ENCODE measurements at places on chromosomes 5 and 9.

DNA sequence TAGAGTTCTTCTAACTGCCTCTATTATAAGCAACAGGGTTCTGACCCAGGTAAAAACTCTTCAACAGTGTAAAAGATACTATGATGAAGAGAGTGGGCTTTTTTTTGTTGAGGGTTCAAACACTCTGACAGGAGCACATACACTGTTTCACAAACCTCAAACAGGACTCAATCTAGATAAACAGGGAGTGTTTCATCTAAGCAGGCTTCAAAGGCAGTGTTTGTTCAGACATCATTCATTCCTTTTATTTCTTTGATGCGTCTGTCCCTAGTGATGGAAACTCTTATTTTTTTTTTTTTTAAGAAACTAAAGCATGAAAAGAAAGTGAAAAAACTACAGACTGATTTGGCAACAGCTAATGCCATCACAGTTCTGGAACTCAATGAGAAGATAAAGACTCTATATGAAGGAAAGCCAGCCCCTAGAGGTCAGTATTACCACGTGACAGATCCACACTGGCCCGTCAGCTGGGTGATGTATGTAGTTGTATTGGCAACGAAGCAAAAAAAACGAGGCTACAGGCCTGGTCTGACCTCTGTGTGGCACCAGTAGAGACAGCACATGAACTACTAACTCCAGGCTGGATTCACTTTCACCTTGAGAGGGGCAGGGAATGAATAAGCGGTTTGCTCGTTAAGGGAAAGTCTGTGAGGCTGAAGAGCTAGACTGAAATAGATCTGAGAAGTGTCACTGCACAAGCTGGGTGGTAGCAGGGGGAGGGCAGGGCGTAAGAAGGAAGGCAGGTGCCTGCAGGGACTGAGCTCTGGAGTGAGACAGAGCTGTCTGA, 172.2 kb downstream of the CCDC192 start:
- no peak for DNase-seq

DNA sequence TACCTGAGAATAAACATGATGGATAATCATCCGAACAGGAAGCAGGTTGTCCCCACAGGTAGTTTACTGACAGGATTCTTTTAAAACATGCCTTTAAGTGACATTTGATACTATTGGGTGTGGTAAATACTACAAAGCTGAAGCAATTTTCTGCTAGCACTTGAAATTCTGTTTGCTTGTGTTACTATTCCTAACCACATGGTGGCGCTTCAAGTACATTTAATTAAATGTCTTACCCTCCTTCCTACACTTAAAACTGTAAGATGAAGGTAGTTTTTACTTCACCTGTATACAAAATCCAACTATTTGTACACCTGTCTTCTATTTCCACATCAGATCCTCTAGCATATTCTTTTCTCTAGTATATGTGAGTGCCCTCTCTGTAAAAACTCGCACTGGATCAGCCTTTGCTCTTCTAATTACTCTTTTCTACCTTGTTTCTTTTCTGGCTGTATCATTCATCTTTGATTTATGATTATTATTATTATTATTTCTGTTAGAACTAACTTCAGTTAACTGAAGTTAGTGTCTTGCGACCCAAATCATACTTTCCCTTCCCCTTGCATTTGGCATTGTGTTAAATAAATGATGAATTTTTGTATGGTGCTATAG, 18.4 kb downstream of the SLC25A46 start:
- no peak for DNase-seq

DNA sequence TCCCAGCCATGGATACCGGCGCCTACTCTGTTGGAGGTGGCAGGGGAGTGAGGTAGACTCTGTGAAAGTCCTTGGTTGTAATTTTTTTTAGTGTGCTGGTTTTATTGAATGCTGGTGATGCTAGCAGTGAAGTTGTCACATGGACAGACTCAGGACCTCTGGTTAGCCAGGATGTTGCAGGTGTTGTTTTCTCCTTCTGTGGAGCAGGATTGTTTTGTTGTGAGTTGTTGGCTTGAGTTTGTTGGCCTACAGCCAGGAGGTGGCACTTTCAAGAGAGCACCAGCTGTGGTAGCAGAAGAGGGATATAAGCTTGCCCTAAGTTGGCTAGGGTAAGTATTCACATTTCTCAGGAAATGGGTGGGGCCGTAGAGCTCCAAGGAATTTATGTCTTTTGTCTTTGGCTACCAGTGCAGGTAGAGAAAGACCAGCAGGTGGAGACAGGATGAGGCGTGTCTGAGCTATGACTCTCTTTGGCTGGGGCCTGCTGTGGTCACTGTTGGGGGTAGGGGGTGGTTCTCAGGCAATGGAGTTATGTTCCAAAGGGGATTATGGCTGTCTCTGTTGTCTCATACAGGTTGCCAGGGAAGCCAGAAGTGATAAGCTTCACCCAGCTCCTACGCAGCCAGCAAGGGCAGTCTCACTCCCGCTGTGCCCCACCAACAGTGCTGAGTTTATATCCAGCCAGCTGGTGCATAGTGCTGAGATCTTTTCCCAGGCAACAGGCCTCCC, 248.7 kb downstream of the TAF11L14 start:
- DNase-seq: no peak

DNA sequence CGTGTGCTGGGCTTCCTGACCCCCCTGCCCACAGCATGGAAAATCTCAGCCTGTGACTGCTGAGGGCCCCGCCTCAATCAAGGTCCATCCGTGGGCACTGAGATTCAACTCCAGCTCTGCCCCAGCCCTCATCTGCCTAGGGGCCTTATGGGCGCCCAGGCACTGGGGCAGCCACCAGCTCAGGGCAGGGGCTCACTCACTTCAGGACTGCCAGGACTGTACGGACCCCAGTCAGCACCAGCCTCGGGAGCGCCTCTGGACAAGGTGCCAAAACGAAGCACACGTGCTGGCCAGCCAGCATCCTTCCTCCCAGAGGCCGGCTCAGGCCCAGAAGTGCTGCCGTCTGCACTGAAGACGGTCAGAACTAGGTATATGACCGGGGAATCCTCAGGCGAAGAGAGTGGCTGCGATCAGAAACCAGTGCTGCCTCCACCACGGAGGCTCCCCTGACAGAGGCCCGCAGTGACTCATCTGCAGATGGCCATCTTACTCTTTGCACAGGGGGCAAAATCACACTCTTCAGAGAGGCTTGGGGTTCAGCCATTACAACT, 19.6 kb downstream of the CLPTM1L start:
- DNase-seq: no peak

GRCh38 chr9:15856591-15856990, 303.7 kb downstream of the CCDC171 start:
- DNase-seq: no peak

GRCh38 chr5:158942217-158942616, 157.5 kb downstream of the EBF1 start:
- DNase-seq: no peak
